KBM-7 (cell line): ENCODE measurements at places on chromosomes 12 and 14.

- DNase-seq = no peak
Observed at GRCh38 chr12:42677461-42677860, 87.9 kb upstream of the PRICKLE1 start.

GRCh38 chr14:89349171-89350008 lies 67.6 kb downstream of the FOXN3 start:
- peak; percentile 31 for DNase-seq

- peak; percentile 84 for DNase-seq
Observed at GRCh38 chr12:124543052-124543589, 24.3 kb downstream of the NCOR2 start.

- no peak for DNase-seq
Observed at GRCh38 chr14:51576117-51576430, 75.6 kb upstream of the FRMD6 start.

DNA sequence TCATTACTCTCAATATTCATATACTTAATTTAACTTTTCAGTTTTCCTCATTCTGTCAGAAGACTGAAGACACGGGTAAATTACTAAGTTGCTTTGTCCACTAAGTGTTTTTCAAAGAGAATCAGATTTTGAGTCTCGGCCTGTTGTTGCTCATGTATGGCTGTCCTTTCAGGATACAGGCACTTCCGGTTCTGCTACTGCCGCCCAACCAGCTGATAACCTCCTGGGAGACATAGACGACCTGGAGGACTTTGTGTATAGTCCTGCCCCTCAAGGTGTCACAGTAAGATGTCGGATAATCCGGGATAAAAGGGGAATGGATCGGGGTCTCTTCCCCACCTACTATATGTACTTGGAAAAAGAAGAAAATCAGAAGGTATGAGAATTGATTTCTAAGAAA lies 28.3 kb upstream of the TEAD4 start:
- no peak for DNase-seq

DNA sequence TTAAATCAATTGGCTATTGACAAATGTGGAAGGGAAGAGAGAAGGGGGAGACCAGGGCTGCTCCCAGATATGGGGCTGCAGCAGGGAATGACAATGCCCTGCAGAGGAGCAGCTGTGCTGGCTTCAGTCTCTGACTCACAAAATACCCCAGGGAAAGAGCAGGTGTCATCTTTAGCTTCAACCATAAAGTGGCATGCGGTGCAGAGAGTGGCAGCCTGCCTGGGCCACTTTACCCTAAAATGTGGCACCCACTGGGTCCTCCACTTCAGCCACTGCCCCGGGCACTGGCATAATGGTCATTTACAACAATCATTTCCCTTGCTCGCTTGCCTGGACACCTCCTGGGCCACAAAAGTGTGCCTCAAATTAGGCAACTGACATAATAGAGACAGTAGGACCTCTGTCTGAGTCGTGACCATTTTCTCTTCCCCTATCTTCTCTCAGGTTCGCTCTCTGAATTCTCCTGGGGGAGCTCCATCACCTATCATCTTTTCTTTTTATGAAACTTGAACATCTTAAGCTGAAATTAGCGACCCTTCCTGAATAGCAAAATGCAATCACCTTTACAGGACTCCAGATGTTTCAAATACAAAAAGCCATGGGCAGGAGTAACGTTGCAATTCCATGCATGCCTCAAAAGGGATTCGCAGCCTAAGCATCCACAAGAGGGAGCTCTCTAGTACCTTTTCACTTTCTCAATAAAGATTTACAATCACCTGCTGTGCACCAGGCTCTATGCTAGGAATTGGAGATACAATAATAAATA lies 179.9 kb upstream of the ATF7IP start:
- peak; percentile 62 for DNase-seq

- no peak for DNase-seq
Observed at GRCh38 chr12:49585477-49586459, 17.8 kb upstream of the MCRS1 start.

DNA sequence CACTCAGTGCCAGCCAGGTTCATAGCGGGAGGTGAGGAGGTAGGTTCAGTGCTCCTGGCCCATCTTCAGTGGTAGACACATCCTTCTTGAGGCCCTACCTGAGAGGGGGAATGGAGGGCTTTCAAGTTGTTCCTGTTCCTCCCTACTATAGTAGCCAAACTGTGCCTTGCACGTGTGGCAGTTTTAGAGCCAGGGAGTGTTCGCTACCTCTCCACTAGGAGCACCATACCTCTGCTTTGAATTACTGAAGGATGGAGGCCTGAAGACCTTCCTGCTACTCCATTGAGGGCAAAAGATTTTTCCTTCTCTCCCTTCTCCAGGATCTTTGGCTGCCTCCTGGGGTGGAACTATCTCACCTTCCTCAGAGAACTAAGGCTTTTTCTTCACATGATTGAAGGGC lies 5.9 kb upstream of the ALG10 start:
- no peak for DNase-seq

GRCh38 chr14:20671597-20672283 lies 12.6 kb upstream of the RNASE4 start:
- DNase-seq = no peak

- no peak for DNase-seq
Observed at GRCh38 chr12:124738636-124739467, 124.8 kb downstream of the SCARB1 start.

GRCh38 chr12:44077294-44077693 lies 241.4 kb downstream of the TMEM117 start:
- no peak for DNase-seq

DNA sequence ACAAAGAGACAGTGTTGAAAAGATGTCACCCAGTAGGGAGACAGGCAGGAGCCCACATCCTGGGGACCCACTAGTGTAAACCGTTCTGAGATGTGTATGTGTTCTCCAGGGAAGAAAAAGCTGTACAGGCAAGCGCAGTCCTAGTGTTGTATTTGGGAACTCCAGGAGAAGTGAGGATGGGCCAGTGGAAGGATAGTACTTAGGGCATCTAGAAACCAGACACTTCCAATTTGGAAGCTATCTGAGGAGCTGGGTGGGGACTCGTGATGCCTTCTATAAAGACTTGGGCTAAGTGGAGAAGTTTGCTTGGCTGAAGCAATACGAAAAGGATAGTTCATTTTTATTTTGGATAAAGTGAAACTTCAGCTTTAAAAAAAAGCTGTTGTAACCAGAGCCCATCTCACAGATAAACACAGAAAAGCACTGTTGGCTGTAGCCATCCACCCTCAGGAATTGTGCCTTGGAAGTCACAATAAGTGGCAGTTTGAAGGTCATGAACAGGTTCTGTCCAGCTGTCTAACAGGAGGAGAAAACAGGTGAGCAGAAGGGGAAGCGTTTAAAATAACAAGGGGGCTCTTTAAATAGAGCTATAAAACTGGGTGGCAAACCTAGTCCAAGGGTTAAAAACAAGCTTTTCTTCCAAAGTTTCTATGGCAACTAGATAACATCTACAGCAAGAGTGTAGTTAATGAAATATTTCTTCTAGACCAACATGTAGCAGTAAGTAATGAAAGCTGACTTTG lies 108.0 kb upstream of the ARHGAP5 start:
- no peak for DNase-seq

- DNase-seq = peak; percentile 79
Observed at GRCh38 chr12:132560614-132561426, 49.6 kb downstream of the LRCOL1 start.

GRCh38 chr12:33988197-33988805 lies 34.0 kb upstream of the ALG10 start:
- DNase-seq = no peak

DNA sequence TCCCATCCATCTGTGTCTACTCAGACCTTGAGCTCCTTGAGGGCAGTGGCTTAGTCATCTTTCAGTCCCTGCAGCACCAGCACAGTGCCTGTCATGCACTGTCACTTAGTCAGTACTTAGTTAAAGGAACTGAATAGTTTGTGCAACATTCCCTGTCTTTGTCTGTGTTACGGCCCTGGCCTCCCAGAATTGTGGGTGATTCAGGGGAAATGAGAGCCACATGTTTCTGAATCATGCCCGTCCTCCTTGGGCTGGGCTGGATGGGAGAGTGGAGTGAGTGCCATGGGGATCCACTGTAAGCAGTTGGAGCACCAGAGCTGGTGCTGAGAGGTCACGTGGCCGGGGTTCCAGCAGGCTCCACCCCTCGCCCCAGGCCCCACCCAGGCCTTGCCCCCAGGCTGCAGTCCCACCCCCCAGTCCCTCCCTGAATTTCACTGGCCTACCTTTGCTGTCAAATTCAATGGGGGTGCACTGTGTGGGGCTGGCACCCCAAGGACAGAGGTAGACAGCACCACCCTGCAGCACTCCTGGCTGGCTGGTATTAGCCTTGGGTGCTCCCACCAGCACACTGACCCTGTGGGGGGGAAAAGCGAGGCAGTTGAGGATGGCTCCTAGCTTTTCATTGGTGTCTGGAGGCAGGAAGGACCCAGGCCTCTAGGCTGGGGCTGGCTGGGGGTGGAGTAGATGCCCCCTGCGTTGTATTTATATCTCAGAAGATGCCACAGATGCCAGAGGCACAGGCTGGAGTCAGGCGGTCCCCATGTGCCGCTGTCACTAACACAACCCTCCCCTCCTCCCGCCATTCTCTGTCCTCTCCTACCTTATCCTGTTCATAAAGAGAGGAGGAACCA lies 7.5 kb downstream of the ITGA5 start:
- DNase-seq = no peak

DNA sequence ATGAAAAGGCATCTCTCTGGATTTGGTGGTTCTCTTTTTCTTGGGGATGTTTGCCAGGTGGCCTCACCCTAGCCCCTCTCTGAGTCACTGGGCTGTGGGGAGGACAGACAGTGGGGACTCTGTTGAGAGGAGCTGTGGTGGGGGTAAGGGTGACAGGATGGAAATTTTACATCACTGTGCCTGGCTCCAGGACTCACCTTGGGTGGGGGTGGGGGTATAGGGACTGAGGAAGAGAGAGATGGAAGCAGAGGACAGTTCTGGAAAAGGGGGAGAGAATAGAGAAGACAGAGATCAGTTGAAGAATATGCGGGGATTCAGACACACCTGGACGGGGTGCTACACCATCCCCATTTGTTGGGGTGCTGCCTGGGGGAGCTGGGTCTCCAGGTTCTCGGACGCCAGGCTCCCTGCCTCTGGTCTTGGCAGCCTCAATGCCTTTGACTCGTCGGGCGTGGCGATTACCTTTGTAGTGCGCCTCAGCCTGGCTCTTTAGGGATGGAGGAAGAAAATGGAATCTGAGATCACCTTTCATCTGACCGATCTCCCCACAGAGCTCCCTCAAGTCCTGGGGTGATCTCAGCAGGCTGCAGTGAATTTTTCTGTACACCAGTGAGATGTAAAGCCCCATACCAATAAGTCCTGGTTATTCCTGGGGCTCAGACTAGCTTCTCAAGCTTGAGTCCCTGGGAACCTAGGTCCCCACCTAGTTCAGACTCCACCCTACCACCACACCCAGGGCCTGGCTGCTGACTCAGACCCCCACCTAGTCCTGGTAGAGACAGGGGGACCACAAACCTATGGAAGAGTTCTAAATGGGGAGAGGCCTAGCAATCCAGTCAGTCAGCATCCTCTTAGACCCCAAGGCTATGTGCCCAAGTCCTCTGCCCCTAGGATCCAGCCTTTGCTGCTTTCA lies 9.6 kb upstream of the GPR84 start:
- DNase-seq = no peak

DNA sequence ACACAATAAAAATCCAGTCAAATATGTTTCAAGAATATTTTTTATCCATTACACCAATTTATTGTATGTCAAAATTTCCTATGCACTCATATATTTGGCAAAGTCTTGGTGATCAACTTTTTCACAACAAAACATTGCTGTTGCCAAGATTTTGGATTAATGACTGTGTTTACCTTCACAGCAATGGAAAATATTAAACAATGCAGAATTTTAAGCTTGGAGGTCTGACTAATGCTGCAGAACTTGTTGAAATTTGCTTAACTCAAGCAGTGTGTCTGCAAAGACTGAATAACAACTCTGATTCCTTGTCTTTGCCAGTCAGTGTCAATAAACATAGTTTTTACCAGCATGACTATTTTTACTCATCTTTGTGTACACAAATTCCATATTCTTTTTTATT lies 336.4 kb downstream of the CCER1 start:
- DNase-seq = no peak

GRCh38 chr14:100434911-100435438 lies 111.8 kb downstream of the SLC25A47 start:
- no peak for DNase-seq

DNA sequence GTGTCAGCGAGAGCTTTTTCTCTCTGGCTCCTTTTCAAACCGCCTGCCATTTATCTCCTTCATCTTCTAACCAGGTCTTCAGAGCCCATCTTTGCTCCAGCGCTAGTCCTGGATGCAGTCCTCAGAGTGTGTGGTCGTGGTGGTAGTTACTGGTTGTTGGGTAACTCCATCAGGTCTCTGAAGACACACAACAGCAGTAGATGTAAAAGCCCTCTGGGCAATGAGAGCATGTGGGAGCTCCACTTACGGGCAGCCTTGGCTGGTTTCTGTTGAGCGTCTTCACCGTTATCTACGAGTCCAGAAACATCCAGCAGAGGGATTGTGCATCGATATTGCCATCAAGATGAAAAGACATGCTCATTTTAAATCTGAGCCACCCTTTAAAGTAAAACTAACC lies 61.2 kb downstream of the FBXL14 start:
- DNase-seq = peak; percentile 57

DNA sequence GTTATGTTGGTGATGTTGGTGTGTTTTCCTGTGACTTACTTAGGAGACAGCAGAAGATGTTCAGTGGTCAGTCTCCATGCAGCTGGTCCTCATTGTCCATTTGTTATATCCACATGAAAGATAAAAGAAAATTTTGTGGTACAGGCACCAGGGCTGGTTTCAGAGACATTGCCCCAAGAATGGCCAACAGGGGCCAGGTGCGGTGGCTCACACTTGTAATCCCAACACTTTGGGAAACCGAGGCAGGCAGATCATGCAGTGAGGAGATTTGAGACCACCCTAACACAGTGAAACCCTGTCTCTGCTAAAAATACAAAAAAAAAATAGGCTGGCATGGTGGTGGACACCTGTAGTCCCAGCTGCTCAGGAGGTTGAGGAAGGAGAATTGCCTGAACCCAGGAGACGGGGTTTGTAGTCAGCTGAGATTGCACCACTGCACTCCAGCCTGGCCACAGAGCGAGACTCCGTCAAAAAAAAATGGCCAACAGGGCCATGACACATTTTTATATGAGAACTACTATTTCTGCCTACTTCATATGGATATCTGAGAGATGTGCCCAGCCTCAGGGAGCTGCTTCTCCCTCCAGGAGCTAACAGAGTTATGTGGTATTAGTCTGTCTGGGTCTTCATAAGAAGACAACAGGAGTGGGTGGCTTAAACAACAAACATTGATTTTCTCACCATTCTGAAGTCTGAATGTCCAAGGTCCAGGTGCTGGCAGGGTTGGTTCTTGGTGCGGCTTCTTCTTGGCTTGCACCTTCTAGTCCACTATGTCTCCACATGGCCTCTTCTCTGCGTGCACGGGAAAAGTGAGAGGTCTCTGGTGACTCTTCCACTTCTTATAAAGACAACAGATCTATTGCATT lies 821.7 kb downstream of the TMEM121 start:
- no peak for DNase-seq

- DNase-seq = peak; percentile 91
Observed at GRCh38 chr14:91315844-91316267, 71.4 kb upstream of the GPR68 start.

- peak; percentile 56 for DNase-seq
Observed at GRCh38 chr14:55102141-55102621, 26.9 kb upstream of the LGALS3 start.
